Stimulated activated CD8-positive, alpha-beta memory T cell treated with anti-CD3 and anti-CD28 coated beads, Interleukin-15, amount 100 ng/mL, for 4 hours (primary cell): ENCODE measurements at places on chromosomes 2 and 18.

GRCh38 chr2:3312576-3313345 lies 64.9 kb downstream of the EIPR1 start:
- no peak for DNase-seq

GRCh38 chr2:39845460-39846146 lies 66.5 kb upstream of the THUMPD2 start:
- no peak for DNase-seq

- DNase-seq: no peak
Measured at GRCh38 chr2:127611076-127611925, 34.7 kb upstream of the GPR17 start.

GRCh38 chr2:189514104-189514503 lies 66.5 kb downstream of the SLC40A1 start:
- no peak for DNase-seq

DNA sequence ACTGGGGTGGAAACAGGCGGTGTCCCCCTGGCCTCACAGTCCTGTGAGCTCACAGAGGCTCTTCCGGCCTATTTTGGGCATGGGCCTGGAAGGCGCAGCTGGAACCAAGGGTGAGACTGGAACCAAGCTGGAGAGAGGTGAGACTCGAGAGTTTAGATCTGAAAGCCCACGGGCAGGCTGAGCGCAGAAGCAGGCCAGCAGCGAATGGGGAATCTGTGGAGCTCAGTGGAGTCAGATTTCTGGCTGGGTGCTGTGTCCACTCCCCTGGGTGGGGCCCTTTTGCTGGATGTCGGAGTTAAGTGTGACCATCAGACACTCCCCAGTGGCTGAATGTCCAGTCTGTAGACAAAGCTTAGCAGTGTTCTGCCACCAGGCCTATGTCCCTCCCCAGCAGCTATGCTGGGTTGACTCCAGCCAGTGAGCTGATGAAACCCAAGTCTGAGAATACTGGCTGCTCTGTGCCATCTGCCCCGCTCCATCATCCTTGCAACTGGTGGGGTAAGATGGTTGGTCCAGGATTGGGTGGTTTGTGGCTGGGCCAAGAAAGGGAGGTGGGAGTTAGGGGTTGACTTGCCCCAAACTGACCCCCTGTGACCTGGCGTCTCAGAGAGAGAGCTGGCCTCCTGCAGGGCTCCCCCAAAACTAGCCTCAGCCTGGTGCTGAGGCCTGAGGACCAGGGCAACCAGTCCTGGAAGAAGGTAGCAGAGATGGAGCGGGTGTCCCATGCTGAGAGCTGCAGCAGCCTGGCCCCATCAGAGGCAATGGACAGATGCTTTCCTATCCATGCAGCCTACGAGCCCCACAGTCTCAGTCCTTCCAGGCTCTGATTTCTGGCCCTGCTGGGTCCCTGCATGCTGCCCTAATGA lies 34.4 kb downstream of the CYP26B1 start:
- no peak for DNase-seq

DNA sequence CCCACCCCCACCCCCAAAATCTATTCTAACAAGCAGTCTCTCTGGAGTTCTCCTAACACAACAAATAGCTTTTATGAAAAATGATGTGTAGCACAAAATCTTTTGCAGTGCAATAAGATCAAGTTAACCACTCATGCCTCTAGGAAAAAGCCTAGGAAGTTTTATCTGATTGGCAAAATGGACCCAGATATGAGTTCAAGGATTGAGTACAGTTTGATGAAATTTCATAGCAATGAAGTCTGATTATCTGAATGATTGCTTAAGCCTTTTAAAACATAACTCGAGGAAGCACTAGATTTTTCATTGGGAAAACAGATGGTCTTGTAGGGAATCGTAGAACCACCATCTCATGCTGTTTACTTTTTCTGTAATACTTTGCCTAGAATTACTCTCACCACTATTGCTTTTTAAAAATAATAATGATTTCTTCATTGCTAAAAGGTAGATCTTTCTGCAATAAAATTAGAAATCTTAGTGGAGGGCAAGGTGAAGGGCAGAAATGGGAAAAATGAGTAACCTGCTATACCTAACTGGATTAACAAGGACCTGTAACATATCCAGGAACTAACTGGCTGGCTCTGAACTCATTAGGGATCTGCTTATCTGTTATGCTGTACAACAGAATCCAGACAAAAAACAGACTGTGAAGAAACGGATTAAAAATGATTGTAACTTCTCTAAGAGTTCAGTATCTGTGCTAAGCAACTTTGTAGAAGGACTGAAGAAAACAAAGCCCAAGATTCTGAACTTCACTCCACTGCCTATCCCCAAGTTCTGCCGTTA lies 73.7 kb upstream of the ETAA1 start:
- DNase-seq: no peak

- DNase-seq: no peak
Measured at GRCh38 chr2:172908275-172908674, 167.4 kb upstream of the MAP3K20 start.

GRCh38 chr2:165889158-165889557 lies 64.4 kb downstream of the TTC21B start:
- DNase-seq: no peak

- DNase-seq: no peak
Measured at GRCh38 chr2:104050656-104051242, 803.2 kb upstream of the POU3F3 start.

- no peak for DNase-seq
Measured at GRCh38 chr18:58787536-58788149, 77.0 kb upstream of the ZNF532 start.

DNA sequence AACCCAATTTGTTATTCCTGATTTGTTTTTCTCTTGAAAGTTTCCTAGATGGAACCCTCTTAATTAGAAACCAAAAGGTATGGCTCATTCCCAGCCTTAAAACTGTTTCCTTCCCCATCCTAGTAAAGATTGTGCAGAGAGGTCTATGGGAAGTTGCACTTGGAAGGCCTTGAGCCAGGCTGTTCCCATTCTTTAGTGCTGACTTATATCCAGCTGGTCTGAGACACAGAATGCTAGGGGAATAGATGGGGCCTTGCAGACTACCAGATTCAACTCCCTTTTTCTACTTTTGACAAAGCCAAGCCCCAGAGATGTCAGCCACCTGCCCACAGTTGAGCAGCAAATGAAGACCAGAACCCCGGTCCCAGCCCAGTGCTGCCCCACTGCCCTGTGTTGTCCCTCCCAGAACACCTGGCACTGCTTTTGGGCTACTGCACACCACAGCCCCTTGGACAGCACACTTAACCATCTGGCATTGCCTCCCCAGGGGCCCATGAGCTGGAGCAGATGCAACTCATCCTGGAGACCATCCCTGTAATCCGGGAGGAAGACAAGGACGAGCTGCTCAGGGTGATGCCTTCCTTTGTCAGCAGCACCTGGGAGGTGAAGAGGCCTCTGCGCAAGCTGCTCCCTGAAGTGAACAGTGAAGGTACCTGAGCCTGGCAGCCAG lies 98.2 kb downstream of the MRO start:
- DNase-seq: no peak

GRCh38 chr2:42905341-42906110 lies 113.1 kb upstream of the HAAO start:
- DNase-seq: no peak

DNA sequence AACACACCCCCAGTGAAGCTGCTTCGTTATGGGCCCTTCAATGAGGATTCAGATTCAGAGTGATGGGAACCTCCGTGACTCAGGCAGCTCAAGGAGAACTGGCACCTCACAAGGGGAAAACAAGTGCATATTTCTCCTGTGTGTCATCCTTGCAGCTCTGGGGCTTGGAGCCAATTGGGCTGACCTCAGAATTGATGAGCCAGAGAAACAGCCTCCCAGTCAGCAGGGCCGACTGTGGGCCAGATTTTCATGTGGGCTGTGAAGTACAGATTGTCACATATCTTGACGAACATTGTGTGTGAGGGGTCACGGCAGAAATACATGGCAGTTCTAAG lies 189.6 kb upstream of the SP5 start:
- no peak for DNase-seq

DNA sequence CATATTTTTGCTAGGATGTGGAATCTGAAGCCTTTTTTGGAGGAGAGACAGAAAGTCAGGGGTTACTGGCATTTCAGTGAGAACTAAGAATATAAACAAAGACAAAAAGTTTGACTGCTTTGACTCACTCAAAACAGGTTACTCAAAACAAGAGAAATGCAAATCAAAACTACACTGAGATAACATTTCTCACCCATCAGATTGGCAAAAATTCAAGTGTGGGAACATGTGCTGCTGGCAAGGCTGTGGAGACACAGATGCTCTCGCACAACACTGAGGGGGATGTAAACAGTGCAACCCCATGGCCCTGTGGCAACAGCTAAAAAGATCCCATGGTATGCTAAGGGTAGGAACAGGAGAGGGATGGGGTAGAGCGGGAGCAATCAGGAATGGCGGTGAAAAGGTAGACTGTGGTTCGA lies 86.6 kb downstream of the DTNB start:
- DNase-seq: no peak
